ENCODE measurements at places on chromosomes 1 and 21. TPM values are rescaled to one million over a fixed set of nuclear protein-coding genes. Genes with fewer than 3 reads are reported as not detected.

THBS3 gene
- total RNA-seq, result 33.0 TPM

A3GALT2 gene
- not detected for total RNA-seq

NUDT4B gene
- total RNA-seq, result not detected

DCST2 gene
- 1.4 TPM for total RNA-seq

ADAMTS4 gene
- 14.0 TPM for total RNA-seq

HIVEP3 gene
- total RNA-seq, result 11.0 TPM

SYNC gene
- 5.5 TPM for total RNA-seq

TACSTD2 gene
- total RNA-seq, result 502 TPM

MPL gene
- total RNA-seq, result 0.25 TPM

TPTE gene
- not detected for total RNA-seq

DNA sequence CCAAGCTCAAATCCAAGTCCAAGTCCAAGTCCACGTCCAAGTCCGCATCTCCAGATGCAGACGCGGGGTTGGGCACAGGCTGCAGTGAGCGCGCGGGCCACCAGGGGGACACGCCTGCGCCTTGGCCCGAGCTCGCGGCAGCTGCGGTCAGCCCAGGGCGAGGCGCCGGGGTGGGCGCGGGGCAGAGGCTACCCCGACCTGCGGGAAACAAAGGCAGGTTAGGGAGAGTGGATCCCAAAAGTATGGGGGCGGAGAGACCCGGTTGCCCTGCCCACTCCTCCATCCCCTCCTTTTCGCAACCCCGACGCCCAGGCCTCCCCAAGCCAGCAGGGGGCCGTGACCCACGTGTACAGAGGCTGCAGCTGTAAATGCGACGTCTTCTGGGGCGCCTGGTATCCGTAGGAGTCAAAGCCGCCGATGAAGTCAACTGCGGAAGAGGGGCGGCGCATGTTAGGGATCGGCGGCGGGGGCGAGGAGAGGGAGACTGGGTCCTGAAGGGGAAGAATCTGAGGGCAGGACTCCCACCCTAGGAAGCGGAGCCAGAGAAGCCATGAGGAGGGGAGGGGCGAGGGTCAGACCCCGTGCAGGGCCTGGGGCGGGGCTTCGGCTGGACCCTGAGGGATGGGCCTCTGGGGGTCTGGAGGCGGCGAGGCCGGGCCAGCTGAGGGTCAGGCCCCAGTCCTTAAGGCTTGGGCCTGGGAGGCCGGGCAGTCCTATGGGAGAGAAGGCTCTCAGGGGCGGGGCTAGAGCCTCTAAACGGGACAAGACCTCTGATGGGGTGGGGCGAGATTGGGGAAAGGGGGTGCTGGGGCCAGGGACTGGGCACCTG is 58.0 kb downstream of the NKAIN1 start:
- peak; percentile 79 for DNase-seq

DNA sequence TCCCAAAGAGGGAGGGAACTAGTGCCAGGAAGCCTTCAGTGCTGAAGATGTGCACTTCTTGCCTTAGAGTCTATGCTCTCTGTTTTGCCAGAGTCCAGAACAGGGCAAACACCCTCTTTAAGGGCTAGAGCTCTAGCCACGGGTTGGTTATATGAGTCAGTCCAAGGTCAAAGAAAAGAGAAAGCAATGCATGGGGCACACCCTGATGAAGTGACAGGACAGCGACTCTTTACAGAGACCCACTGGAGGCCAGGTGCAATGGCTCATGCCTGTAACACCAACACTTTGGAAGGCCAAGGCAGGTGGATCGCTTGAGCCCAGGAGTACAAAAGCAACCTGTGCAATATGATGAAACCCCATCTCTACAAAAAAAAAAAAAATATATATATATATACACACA is 86.1 kb downstream of the TGFBR3 start:
- no peak for DNase-seq

DNA sequence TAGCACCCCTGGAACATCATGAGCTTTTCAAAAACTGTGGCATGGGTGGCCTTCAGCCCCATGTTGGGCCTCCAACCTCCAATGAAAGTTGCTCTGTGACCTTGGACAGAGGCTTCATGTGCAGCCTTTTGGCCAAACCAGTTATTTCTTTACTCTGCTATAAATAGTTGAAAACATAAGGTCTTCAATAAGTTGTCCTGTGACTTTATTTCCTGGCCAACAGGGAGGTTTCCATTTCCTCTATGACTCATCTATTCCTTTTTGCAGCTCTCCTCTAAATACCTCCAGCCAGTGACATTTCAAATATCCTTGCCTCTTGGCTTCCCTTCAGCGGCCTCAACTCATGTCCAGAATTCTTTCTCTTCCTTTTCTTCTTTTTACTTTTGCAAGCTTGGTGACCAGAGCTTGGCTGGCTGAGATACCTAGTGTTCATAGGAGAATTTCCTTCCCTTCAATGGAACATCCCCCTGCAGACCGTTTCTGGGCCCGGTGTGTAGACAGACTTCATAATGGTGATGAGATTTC is 22.7 kb upstream of the TRIM67 start:
- DNase-seq, result no peak

DNA sequence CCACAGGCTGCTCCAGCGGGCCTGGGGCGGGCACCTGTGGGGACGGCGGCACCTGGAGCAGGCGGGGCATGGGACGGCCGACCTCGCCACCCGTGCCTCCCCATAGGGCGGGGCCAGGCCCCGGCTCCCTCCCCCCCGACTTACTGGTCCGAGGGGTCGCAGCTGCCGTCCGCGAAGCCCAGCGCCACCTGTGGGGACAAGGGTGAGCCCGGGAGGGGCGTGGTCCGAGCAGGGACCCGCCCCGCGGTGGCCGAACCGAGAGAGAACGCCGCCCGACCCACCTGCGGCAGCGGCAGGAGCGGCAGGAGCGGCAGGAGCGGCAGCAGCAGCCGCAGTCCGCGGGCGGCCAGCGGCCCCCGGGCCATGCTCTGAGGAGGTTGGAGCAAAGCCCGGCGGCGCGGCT is at the start of gene TMEM52:
TMEM52 (minus strand) TSS at position 379 of the 403 bp plus-strand sequence; CDS start at position 365, 14 bp downstream.
- no peak for DNase-seq

GRCh38 chr1:64004451-64005025 is 198.9 kb upstream of the UBE2U start:
- DNase-seq, result no peak

GRCh38 chr1:165109013-165109412 is 247.5 kb downstream of the LMX1A start:
- no peak for DNase-seq

GRCh38 chr1:40197656-40198055 is 36.5 kb downstream of the RLF start:
- DNase-seq, result no peak

DNA sequence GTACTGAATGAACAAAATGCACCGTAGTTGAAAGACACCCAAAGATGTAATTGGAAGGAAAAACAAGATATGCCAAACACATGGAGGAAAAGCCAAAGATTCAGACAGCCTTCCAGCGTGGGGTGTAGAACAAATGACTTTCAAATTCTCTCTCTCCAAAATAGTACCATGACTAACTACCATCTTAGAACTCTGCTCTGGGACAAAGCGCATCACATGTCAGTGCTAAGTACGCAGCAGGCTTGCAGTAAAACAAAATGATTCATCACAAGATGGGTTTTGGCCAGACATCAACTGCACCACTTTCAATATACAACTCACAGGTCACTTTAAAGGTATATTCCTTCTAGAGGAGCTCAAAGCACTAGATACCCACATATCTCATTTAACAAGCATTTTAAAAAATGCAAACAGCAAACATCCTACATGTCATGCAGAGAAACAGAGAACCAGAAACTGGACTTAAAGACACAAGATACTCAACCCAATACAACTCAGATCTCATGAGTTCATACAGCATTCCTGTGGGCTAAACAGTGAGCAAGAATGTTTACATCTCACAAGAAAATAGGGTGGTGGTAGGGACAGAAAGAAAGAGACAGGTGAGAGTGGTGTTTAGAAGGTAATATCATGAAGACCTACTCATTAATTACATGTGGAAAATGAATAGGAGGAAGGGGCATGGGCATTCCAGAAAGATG is 75.7 kb downstream of the BCAR3 start:
- no peak for DNase-seq

- DNase-seq, result no peak
These were observed 79.0 kb downstream of the SLC45A1 start for GRCh38 chr1:8396786-8397406.

- no peak for DNase-seq
These were observed 6.2 kb upstream of the ACP6 start for GRCh38 chr1:147676311-147677085.

DNA sequence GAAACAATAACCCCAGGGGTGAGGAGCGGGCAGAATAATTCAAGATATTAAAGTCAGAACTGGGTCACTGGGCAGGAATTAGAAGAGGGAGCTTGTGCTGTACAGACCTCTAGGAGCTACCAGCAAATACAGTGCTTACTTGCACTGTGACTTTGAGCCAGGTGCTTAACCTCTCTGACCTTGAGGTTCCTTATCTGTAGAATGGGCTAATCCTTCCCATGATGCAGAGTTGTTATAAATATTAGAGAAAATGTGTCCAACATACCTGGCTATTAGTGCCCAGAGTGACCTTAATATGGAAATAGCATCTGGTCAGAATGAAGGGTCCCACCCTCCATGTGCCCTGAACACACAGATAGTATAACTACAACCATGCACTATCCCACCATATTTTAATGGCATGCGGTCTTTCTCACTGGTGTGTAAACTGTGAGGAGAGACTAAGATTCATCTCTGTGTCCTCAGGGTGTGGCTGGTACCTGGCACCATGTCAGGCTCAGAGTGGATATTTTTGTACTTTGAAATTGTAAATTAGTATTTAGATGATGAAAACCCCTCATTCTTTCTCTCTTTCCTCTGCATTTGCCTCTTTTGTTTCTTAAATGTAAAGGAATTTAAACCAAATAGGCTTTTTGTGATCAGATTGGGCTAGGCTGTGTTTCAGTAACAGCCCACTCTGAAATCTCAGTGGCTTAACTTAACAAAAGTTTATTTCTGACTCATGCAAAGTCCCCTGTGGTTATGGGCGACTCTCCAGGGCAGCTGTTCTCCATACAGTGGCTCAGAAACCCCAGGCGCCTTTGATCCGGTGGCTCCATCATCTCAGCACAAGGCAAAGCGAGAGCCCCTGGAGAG is 60.0 kb upstream of the ROR1 start:
- DNase-seq, result no peak

GRCh38 chr1:62450301-62450700 is 13.5 kb downstream of the USP1 start:
- DNase-seq, result no peak

- DNase-seq, result no peak
These were observed 430 bp downstream of the BTG2 start for GRCh38 chr1:203305809-203306088.

Data from kidney (tissue), 22 donors.